Hematopoietic multipotent progenitor cell treated with erythropoietin and hydrocortisone succinate and interleukin-3 and kit ligand, for 6 days (in vitro differentiated cells): ENCODE measurements at places on chromosomes 6 and 20.

GRCh38 chr20:16955462-16955861, 207.3 kb downstream of the OTOR start:
- DNase-seq, result no peak

- no peak for DNase-seq
These were observed 308.6 kb downstream of the CDC5L start for GRCh38 chr6:44696099-44696498.

DNA sequence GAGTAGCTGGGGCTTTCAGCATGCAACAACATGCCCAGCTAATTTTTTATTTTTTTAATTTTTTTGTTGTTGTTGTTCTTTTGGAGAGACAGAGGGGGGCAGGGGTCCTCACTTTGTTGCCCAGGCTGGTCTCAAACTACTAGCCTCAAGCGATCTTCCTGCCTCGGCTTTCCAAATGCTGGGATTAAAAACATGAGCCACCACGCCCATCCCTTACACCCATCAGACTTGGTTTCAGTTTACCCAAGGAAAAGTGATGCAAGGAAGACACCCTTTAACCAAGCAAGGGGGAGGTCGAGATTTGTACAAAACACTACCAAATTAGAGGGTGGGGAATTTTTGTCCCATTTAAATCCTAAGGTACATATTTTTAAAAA, 210.1 kb downstream of the ARHGAP18 start:
- DNase-seq, result no peak

- DNase-seq, result peak; percentile 46
These were observed at the start of gene PPP1R3G for GRCh38 chr6:5084781-5085647. PPP1R3G (plus strand) TSS chr6:5085341; CDS start chr6:5085486, 145 bp downstream.

DNA sequence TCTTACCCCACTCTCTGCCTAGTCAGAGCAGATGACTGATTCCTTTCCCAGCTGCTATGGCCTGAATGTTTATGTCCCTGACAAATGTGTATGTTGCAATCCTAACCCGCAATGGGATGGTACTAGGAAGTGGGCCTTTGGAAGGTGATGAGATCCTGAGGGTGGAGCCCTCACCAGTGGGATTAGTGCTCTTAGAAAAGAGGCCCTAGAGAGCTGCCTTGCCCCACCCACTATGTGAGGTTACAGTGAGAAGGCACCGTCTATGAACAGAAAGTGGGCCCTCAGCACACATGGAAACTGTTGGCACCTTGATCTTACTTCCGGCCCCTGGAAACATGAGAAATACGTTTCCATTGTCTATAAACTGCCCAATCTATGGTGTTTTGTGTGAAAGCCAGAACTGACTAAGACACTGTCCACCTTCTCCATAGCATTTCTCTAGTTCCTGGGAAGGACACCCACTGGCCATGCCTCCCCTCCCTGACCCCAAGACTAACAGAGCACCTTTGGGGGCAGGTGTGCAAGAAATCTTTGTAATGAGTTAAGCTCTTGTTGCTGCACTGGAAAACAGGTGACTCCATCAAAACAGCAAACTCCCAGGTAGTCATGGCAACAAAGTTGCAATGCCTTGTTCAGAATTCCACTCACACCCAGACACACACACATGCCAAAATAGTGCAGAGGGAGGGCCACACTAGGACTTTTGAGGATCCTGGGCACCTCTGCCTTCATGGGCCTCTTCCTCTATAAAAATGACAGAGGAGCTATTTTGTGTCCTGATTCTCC, 16.2 kb downstream of the GABRR2 start:
- no peak for DNase-seq

DNA sequence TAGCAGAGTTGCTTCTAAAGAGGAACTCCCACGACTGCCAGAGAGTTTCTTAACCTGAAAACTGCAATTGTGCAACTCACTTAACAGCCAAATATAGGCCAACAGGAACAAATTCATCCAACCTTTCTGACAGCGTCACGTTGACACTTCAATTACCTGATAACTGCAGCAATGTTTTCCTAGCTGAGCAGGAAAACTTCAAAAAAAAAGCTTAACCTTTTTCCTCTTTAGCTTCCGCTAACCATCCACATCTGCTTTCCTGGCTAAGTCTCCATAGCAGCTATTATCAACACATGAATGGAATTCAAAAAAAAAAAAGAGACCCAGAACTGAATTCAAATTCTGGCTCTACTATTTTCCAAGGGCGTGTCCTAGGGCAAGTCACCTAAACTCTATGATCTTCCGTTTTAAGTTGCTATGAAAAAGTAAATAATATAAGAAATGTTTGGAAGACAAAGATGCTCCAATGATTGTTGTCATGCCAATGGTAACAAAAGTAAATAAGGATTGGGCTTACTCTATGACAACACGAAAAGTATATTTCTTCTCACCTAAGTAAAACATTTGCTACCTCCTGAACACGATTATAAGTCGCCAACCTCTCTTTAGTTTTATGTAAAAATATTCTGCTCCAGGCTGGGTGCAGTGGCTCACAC, 524.6 kb upstream of the JARID2 start:
- peak; percentile 75 for DNase-seq

GRCh38 chr6:24274441-24275083, 83.3 kb downstream of the DCDC2 start:
- peak; percentile 59 for DNase-seq

- no peak for DNase-seq
These were observed 9.5 kb downstream of the DNPH1 start for GRCh38 chr6:43219814-43220213.
